AG09319 (cell line): ENCODE measurements at places on chromosomes 5 and 9.

- no peak for DNase-seq
These were observed 40.0 kb downstream of the TMEM252 start for GRCh38 chr9:68500457-68501381.

GRCh38 chr5:155282503-155283107 is 269.1 kb downstream of the KIF4B start:
- DNase-seq = no peak

- no peak for DNase-seq
These were observed 447.3 kb upstream of the ARRDC3 start for GRCh38 chr5:91830361-91830953.

DNA sequence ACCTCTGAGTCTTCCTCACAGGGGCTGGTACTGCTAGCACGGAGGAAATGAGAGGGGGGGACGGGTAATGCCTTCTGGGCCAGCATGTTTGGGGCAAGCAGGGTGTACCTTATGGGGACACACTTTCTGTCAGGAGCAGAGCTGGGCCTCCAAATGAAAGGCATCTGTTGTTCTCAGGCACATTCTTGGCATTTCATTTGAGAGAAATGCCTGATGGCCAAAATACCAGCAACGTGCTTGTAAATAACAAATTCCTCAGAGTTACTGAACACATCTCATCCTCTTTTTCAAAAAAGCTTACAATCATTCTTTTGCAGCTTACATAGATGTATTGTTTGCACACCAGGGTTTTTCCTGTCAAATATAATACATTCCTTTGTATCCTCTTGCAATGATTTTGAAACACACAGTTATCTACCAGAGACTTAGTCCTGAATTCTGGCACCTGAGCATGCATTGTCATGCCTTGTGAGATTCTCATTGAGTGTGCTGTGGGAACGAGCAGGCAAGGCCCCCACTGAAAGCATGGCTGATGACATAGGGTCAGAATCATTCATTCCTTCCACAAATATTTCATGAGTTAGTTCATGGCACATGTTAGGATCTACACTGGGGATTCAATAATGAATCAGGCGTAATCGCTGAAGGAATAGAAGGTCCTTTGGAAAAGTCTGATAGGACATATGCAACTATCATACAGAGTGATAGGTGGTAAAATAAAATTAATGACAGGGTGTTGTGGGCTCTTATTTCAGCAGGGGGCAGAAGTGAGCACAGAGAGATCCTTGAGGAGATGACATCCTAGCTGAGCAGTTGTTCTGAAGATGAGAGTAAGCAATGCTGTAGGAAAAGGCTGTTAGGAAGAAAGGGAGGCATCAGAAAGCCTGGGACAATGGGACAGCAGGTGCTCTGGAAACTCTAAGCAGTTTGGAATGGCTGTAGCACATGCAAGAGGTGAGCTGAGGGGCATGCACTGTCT is 260.9 kb upstream of the TUT7 start:
- peak; percentile 95 for DNase-seq

DNA sequence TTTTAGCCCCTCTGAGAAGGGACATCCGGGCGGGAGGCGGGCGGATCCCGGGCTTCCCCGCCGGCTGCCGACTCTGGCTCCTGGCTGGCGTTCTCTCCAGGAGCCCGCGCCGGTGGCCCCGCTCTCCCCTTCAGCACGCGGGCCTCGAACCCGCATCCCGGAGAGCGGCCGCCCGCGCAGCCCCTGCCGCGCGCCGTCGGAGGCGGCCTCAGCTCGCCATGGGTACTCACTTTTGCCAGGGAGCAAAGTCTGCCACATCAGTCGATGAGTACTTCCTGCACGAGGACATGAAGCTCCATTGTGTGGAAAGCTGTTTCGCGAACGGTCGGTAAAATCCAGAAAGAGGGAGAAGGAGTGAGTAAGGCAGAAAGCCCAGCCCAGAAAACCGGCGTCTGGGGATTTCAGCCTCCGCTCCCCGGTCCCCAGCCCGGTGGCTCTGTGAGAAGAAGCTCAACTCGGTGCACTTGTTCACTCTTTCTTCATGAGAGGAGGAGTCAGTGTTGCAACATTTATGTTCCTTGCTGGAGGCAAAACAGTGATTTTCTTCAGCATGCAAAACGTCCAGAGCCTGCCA is at the start of gene PRLR:
Gene PRLR (minus strand): TSS at position 450 of the 574 bp plus-strand sequence. CDS start 140,867 bp downstream, outside the sequence.
- DNase-seq = no peak

GRCh38 chr5:123810746-123811340 is 298.9 kb downstream of the CSNK1G3 start:
- no peak for DNase-seq

- DNase-seq = no peak
These were observed 30.6 kb downstream of the MAP1B start for GRCh38 chr5:72137826-72138409.

DNA sequence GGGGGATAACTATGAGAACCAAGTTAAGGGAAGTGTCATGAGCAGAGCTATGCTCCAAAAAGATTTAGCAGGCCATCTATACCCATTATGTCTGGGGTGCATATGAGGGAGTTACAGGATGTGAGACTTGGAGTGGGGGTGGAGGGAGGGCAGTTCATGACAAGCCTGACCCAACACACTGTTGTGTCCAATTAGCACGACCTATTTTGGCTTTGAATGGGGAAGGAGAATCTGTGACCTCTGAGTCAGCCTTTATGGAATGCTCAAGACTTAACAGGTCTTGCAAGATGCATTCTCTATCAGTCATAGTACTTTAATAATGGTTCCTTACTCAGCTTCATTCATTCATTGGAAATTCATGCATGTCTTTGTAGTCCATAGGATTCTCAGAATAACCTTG is 71.7 kb downstream of the GRIA1 start:
- DNase-seq = no peak

DNA sequence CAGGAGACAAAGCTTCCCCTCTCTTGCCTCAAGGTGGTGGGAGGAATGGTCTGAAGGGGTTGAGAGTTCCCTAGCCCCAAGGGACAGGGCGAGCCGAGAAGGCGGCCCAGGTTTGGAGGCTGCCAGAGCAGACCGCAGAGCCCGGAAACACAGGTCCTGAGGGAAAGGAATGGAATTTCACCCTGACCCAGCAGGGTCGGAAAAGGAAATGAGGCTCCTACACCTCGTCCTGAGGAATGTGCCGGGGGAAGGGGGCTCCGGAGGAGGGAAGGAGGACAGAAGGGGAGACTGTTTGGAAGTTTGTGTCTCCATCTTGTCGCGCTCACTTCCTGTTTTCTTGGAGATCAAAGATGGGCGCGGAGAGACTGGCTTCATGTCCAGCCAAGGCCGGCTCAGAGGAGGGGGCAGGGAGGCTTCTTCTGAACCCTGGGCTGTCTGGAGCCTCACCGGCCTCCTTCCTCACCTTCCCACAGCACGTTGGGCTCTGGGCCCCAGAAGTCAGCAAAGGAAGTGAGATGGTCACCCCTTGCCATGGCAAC is 9.6 kb downstream of the ENG start:
- no peak for DNase-seq

DNA sequence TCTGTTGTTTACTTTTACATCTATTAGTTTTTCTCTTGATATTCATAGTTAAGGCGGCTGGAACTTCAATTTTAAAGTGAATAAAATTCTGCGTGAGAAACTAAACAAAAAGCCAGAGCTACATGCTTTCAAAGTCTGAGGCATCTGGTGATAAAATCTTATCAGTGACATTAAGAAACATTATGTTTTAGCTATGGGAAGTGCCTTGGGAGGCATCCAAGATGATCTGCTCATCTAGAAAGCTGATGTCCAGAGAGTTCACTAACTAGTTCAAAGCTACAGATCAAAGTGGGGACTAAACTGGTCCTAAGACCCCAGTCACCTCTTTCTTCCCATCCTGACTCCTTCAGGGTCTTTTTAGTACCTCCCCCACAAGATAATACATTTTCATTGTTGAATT is 37.2 kb downstream of the MRPS27 start:
- no peak for DNase-seq

- no peak for DNase-seq
These were observed 79.3 kb upstream of the MAP3K1 start for GRCh38 chr5:56735849-56736641.
